D721Med (cell line): ENCODE measurements at places on chromosomes 7 and 10.
A peak's percentile ranks its signal among the peaks of the same experiment; 100 is the strongest.

GRCh38 chr10:125152450-125153368 lies 7.7 kb downstream of the CTBP2 start:
- DNase-seq: no peak

DNA sequence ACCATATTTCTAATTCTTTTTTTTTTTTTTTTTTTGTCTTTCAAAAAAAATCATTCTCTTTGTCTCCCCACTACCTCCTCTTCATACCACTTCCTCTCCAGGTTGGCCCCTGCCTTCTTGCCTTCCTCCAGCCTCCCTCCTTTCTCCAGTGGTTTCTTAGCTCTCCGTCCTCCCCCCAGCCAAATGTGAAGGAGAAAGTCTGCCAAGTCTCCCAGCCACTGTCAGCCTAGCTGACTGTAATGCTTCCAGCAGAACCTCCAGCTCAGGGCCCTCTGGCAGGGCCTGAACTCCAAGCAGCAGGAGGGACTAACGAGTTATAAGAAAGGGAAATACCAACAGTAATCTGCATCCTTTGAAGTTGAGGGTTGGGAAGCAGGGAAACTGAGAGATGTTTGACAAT lies 35.5 kb upstream of the BICC1 start:
- no peak for DNase-seq

- DNase-seq: no peak
These were observed 7.7 kb upstream of the CPA1 start for GRCh38 chr7:130372402-130373165.

DNA sequence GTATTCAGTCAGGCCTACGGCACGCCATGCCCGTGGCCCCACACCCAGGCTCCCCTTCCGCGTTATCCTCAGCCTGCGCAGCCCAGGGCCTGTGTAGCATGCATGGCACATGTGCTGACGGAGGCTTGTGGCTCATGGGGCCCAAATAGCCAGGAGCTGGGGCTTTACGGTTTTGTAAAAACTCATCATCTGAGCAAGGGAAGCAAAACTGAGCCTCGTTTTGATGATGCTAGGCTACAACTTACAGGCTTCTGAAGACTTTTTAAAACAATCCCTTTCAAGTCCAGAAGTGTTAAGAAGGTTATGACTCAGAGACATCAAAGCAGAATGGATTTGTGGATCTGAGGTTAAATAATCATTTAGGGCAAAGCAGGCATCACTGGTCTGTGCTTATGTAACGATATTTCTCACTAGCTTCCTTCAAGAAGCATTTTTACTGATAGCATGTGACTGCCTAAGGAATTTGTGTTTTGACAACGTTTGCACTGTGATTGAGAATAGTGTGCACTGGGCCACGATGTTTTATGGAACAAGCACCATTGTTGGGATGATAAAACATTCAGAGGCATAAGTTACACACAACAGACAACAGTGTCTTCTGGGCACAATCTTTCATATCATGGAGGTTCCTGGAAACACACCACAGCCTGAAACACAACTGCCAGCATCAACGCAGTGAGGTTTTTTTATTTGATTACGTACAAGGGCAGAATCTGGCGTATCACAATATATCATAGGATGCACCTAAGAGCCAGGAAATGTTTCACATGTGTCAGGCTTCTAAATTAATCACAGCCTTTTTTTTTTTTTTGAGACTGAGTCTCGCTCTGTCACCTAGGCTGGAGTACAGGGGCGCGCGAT lies 274.3 kb downstream of the CCDC3 start:
- DNase-seq: no peak

GRCh38 chr10:59878289-59878688 lies 28.1 kb downstream of the CCDC6 start:
- no peak for DNase-seq

- DNase-seq: no peak
These were observed 324.2 kb downstream of the SH2D4B start for GRCh38 chr10:80861882-80862281.

GRCh38 chr10:28387140-28387539 lies 84.3 kb upstream of the MPP7 start:
- no peak for DNase-seq

GRCh38 chr10:75265856-75266255 lies 30.1 kb upstream of the COMTD1 start:
- peak; percentile 81 for DNase-seq

- DNase-seq: no peak
These were observed 122.0 kb upstream of the LAMB4 start for GRCh38 chr7:108252177-108252576.

GRCh38 chr10:99573790-99574189 lies 41.0 kb downstream of the NKX2-3 start:
- DNase-seq: peak; percentile 31

GRCh38 chr7:33614357-33615117 lies 290.8 kb upstream of the BMPER start:
- DNase-seq: no peak

GRCh38 chr10:20785174-20785573 lies 111.9 kb downstream of the NEBL start:
- DNase-seq: no peak

GRCh38 chr10:5503477-5503835 lies 4.1 kb upstream of the CALML5 start:
- DNase-seq: no peak

GRCh38 chr10:93259126-93259525 lies 185.4 kb downstream of the CYP26A1 start:
- DNase-seq: no peak

GRCh38 chr10:72740528-72740927 lies 48.6 kb downstream of the MCU start:
- DNase-seq: no peak

- DNase-seq: no peak
These were observed 2.2 kb upstream of the VSTM4 start for GRCh38 chr10:49117376-49118070.
